HuH-7.5 (cell line): ENCODE measurements at places on chromosomes 5 and 9.
A peak's percentile ranks its signal among the peaks of the same experiment; 100 is the strongest.

- DNase-seq, result no peak
Measured at GRCh38 chr9:99287641-99288040, 65.6 kb downstream of the SEC61B start.

DNA sequence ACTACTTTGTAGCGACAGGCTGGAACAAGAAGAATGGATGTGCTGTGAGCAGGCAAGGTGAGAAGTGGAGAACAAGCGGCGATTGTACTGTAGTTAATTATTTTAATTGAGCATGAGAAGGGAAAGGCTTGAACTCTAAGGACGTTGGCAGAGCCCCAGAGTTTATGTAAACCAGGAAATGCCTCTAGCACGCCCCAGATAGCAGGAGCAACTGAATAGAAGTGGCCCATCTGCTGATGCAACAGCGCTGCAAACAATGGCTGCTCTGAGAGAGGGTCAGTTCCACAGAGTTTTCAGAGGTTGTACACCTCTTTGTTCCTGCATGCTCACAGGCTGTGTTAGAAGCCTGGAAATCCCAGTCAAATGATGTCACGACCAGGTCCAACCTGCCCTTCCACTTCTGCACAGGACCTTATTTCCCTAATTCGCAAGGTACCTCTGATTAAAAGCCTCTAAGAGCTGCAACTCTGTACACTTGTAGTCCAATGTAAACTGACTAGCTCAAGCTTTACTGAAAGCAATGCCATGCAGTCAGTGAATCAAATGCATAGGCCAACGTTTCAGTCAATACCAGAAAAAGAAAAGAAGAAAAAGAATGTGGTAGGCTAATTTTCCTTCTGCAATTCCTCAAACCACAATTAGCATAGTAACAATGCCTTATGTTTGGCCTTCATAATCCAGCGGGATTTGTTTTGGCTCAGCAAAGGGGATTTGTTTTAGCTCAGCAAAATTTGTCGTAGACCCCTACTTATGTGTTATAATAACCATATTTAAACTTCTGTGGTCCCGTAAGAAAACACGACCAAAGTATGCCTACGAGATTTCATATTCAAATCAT lies 119.6 kb upstream of the RETREG1 start:
- DNase-seq, result no peak

- no peak for DNase-seq
Measured at GRCh38 chr9:17963498-17963897, 384.6 kb downstream of the SH3GL2 start.

- DNase-seq, result no peak
Measured at GRCh38 chr5:125251703-125252102, 505.3 kb upstream of the ZNF608 start.

DNA sequence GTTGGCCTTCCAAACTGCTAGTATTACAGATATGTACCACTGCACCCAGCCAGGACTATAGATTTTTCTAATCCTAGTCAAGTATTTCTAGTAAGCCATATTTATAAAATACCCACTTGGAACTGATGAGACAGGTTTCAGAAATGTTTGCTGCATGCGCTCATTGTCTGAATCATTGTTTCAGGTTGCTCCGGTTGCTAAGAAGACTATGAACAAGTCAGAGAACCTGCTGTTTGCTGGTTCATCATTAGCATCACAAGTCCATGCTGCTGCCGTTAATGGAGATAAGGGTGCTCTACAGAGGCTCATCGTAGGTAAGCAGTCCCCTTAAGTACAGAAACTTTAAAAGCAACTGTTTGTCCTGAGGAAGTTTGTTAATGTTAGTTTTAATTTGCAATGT lies 5.3 kb downstream of the INVS start:
- DNase-seq, result no peak

DNA sequence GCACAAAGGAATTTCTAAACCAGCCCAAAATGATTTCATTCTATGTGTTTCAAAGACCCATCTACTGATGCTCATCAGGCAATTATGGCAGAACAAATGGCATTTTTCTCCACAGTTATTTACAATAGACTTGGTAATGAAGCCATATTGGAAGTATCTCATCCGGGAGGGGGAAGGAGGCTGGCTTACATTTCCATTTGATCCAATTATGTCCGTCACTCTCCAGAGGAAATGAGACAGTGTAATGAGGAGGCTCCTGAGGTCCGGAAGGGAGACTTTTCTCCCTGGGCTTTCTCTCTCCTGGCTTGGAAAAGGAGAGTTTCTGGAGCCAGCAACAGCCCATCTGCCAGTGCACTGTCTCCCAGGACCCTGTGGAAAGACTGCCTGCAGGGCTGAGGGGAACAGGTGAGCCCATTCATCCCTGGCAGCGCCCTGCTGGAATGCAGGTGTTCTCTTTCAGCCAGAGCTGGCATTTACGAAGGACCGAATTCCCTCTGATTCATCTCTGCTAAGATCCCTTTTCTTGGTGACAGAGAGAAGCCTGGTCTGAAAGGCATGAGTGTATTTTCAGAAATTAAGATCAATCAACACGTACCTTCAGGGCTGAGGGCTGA lies 54.9 kb upstream of the SAP30L start:
- no peak for DNase-seq

- DNase-seq, result no peak
Measured at GRCh38 chr5:141478321-141478945, 2.7 kb downstream of the PCDHGC3 start.

GRCh38 chr5:21654-22233 lies 70.2 kb upstream of the PLEKHG4B start:
- DNase-seq, result no peak

- DNase-seq, result no peak
Measured at GRCh38 chr5:94191604-94192003, 426.8 kb downstream of the KIAA0825 start.

DNA sequence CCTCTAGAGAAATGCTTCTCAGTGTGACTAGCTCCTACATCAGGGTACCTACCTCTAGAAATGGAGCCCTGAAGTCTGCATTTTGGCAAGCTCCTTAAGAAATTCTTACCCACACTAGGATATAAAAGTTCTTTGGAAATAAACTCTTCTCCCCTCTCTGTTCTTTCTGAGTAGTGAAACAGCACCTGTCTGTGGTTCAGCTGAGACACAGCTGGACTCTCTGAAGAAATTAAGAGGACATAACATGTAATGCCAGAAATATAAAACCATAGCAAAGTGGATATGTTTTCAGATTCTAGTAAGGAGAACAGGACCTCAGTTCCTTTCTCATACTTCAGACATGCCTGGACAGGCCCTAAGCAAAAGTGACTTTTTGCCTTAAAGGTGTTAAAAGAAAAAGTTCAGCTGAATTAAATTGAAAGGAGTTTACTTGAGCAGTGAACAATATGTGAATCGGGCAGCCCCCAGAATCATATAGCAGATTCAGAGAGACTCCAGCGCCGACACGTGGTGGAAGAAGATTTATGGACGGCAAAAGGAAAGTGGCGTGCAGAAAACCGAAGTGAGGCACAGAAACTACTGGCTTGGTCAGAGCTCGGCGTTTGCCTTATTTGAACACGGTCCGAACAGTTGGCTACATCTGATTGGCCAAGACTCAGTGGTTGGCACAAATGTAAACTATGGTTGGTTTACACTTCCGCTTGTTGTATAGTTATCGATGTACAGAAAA lies 64.5 kb downstream of the PRKACG start:
- no peak for DNase-seq

- no peak for DNase-seq
Measured at GRCh38 chr5:79640571-79641055, 28.4 kb downstream of the TENT2 start.

- DNase-seq, result no peak
Measured at GRCh38 chr5:56281489-56282165, 48.5 kb upstream of the ANKRD55 start.

- DNase-seq, result peak; percentile 38
Measured at GRCh38 chr9:14693251-14693861, at the start of gene ZDHHC21. TSS of gene ZDHHC21 (minus strand) at chr9:14693432. CDS start at chr9:14674340, 19,092 bp downstream.

DNA sequence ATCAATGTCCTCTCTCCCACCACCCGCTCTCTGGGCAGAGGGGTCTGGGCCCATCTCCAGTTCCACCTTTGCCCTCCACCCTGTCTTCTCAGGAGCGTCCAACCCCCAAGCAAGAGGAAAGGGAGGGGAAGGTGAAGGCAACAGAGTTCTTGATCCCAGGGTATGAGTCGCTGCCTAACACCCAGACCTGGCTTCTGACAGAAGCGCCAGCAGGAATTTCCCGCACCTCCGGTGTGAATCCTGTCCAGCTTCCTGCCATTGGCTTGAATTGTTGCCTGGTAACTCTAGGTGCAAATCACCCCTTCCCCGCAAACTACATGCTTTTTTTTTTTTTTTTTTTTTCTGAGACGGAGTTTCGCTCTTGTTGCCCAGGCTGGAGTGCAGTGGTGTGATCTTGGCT lies 84.2 kb upstream of the IER5L start:
- DNase-seq, result no peak

- no peak for DNase-seq
Measured at GRCh38 chr9:18722882-18723281, 248.9 kb downstream of the ADAMTSL1 start.

GRCh38 chr9:29806937-29807618 lies 2233.8 kb upstream of the C9orf72 start:
- DNase-seq, result no peak

DNA sequence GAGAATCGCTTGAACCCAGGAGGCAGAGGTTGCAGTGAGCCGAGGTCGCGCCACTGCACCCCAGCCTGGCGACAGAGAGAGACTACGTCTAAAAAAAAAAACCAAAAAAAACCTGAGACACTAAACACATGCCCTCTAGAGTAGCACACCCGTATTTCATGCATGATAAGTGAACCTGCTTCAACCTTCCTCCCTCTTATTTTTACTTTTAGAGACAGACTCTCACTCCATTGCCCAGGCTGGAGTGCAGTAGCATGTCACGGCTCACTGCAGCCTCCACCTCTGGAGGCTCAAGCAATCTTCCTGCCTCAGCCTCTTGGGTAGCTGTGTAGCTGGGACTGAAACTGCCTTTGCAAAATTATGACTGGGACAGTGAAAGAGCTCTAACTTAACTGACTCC lies 17.6 kb upstream of the NANS start:
- no peak for DNase-seq

DNA sequence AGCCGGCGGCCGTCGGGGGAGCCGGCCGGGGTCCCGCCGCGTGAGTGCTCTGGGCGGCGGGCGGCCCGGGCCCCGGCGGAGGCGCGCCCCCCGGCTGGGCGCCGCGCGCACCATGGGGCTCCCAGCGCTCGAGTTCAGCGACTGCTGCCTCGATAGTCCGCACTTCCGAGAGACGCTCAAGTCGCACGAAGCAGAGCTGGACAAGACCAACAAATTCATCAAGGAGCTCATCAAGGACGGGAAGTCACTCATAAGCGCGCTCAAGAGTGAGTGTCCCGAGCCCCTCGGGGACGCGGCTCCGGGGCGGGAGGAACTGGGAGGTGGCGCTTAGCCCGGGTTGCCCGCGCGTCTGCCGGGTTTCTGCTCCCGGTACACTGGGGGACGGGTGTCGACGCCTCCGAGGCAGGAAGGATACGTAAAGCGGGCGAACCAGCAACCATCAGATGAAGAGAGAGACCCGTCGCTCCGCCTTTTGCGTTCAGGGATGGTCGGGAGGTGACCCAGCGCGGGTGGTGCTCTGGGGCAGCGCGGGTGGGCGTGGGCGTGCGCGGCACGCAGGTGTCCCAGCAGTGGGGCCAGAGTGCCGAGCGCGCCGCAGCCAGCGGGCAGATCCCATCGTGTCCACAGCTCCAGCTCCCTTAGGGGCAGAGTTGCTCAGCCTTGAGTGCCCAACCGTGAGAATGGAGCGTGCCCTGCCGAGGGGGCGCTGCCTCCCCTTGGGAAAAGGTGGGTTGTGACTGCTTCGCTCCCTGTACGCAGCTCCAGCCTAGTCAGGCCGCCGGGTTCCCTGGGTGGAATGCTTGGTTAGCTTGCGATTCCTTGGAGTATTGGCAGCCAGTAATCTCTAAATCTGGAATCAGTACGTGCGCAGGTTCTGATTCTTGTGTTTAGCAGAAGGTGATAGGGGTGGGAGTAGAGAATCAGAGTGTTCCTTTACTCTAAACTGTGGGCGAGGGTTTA lies 753 bp downstream of the ARHGAP26 start:
- peak; percentile 33 for DNase-seq

DNA sequence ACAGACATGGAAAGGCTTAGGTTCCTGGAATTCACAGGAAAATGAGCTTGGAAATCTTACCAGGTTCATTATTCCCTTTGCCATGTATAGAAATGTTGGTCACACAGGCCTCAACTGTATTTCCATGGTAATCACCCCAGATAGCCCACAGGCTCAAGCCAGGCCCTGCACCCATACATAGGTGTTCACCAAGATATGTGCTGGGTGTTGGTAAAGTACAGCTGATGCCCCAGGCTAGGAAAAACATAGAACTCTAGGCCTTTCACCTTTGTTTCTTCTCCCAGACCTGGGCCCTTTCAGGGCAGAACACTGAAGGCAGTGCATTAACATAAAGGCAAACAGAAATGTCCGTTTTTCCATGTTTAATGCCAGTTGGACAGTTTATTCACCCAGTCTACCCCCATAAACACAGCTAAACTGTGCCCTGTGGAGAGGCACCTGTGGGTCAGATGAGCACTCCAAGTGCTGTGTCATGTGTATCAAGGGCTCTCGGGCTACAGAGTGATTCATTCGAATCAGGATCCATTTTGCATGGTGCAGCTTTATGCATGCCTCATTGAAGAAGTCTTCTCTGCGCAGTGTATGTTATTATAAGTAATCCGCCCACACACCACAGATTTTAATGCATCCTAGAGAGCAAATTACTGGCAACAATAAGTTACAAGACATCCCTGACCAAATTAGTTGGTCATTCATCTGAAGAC lies 93.4 kb upstream of the SLC30A5 start:
- no peak for DNase-seq

DNA sequence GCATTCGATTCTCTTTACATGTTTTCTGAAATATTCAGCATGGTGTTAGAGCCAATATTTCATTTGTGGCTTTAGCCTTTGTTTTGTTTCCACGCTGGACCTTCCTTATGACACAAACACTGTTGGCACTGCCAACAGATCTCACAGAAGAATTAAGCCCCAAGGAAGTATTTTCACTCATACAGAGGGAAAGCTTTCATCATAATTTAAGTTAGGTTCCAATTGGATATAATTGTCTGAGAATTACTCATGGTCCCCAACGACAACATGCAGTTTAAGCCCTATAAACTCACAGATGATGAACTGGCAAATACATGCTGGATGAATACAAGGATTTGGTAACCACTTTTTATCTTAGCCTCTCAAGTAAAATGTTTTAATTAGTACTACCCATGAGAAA lies 259.5 kb downstream of the EBF1 start:
- DNase-seq, result no peak

- no peak for DNase-seq
Measured at GRCh38 chr5:88948746-88949600, 66.0 kb upstream of the MEF2C start.

GRCh38 chr9:123073991-123074422 lies 40.5 kb downstream of the GPR21 start:
- no peak for DNase-seq

DNA sequence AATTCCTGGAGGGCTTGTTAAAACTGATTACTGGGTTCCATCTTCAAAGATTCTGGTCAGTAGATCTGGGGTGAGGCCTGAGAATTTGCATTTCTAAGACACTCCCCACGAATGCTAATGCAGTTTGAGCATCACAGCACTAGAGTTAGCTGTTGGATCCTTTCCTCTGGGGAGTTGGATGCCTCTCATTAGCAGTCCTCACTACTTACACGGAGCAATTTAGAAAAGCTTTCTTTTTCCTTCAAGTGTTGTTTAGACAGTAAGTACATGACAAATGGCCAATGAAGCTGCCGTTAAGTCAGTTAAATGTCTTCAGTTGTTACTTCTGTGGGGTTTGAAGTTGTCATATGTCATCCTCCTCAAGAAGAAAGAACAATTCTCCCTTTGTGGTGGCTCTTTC lies 74.9 kb upstream of the HMHB1 start:
- DNase-seq, result no peak
